RCC 7860 (cell line): ENCODE measurements at places on chromosomes 5 and 9.

DNA sequence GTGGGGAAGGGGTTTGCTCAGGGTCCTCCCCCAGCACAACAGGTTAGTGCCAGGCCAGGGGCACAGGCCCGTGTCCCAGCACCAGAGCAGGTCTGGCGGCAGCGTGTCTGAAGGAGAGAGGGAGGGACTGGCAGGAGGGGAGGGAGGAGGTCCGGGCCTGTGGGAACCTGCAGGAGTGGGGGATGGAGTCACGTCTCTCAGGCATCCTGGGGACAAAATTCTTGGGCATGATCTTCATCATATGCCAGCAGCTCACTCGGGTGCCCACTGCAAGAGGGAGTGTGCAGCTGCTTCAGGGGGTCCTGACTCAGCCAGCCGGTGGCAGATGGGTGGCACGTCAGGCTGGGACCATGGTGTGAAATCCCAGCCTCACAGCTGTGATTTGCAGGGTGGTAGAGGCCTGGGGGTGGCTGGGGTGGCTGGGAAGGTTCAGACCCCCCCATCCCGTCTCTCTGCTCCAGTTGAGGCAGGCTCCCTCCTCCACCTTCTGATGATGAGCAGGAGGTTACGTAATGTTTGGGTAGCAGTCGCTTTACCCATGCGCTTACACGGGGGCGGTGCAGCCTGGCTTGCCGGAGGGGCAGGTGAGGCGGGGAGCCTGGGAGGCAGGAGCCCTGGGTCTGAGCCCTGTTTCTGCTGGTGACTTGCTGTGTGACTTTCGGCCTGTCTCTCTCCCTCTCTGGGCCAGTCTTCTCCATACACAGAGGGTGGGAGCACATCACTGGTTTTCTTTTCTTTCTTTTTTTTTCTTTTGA is 40.5 kb downstream of the NCS1 start:
- DNase-seq: no peak

DNA sequence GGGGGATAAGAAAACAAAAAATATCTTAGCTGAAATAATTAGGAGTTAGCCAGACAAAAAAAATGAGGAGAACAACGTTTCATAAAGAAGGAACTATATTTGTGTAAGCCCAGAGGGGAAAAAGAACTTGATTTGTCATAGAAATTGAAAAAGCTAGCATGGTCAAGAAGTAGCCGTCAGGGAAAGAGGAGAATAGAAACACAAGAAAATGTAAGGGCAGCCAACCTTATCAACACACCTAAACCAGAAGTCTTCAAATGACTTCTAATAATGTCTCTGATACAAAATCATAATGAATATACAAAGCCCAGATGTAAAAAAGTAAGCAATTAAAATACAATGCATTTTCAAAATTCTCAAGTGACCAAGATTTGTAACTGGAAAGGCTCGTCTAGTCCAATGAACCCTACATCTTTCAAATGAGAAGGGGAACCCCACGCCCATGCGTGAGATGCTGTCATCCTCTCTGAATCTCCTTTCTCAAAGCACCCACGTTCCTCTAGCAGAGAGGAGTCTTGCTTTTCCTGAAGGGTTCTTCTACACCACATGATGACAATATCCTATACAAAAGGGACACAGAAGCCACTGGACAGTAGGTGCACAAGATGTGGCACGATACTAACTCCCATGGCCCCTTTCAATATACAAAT is 103.7 kb downstream of the ARL15 start:
- no peak for DNase-seq

DNA sequence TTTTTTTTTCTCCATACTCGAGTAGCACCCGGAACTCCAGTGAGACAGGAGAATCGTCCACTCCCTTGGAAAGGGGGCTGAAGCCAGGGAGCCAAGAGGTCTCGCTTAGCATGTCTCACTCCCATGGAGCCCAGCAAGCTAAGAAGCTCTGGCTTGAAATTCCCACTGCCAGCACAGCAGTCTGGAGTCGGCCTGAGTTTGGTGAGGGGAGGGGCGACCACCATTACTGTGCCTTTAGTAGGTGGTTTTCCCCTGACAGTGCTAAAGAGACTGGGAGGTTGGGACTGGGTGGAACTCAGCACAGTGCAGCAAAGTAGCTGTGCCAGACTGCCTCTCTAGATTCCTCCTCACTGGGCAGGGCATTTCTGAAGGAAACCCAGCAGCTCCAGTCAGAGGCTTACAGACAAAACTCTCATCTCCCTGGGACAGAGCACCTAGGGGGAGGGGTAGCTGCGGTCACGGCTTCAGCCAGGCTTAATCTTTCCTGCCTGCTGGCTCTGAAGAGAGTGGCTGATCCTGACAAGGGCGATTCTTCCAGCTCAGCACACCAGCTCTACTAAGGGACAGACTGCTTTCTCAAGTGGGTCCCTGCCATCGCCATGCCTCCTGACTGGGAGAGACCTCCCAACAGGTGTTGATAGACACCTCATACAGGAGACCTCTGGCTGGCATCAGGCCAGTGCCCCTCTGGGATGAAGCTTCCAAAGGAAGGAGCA is 414.5 kb upstream of the ZNF608 start:
- no peak for DNase-seq

GRCh38 chr5:142360051-142360498 is 35.3 kb upstream of the SPRY4 start:
- DNase-seq: no peak

- no peak for DNase-seq
Measured at GRCh38 chr5:79011219-79011836, 26.2 kb upstream of the ARSB start.

- no peak for DNase-seq
Measured at GRCh38 chr9:89474939-89475338, 23.0 kb downstream of the SEMA4D start.

DNA sequence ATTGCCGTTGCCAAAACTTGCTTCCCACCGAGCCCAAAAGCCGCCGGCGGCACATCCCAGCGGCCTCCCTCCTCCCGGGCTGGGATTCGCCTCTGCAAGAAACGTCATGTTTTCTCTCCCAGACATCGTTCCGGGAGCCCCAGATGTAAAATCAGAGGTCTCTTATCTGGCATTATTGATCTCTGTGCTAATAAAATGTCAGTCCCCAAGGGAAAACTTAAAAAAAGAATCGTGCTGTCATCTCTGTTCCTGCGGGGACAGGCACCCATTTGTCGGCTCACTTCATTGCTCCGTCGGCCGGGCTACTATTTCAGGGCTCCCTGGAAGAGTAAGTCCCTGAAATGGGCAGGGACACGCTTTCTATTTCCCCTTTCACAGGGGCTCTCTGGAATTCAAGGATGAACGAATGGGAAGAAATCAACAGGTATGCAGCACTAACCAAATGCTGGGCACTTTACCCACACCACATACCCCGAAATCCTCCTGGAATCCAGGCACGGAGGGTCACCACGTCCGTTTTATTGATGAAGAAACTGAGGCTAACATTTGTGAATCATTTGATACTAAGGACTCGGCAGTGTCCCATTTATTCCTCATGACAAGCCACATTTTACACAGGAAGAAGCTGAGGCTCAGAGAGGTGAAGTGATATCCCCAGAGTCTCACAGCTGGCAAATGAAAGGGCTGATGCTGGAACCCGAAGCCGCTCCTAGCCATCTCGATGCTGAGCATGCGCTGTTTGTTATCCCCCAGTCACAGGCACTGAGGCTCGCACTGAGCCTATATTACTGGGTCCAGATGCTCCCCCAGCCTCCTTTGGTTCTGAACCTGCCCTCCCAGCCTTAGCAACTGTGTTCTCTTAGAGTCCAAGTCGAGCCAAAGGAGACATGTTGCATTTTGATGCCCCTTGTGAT is 35.7 kb upstream of the MSX2 start:
- no peak for DNase-seq

DNA sequence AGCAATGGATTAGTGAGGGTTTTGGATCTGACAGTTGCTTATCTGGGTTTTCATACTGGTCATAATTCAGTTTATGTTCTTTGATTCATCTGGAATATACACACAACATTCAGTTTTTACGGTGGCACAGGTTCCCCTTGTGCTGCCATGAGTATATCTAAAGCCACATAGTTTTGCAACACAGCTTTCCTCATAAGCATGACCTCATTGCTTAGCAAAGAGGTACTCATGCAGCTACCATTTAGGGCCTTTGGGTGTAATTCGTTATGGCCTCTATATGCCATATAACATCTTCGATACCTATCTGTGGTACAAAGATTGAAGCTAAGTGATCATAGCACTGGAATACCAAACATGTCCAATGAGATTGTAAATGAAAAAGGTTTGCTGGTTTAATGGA is 2.9 kb upstream of the RBM22 start:
- DNase-seq: no peak

GRCh38 chr5:14295610-14296009 is 152.5 kb downstream of the TRIO start:
- no peak for DNase-seq

GRCh38 chr5:151214614-151215545 is 9.0 kb downstream of the CCDC69 start:
- no peak for DNase-seq

DNA sequence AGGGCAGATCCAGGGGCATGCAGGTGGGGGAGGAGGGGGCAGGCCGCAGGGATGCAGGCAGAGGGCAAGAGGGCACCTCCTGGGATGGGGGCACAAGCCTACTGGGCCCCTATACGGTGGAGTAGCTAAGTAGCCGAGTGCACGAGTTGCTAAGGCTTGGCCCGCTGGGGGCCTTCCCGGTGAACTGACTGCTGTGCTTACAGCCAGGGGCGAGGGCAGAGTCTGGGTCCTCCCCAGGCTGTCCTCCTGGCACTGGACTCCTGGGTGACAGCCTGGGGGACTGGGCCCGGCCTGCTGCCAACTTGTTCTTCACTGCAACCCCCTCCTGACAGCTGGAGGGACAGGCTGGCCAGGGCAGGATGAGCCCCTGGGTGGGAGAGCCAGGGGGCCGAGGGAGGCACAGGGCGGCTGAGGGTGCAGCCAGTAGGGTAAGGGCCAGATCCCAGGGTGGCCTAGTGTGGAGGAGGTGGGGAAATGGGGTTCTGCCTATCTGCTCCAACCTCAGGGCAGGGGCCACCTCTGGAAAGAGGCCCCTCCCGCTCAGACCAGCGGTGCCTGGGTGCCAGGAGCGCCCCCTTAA is 1.7 kb upstream of the EGFL7 start:
- no peak for DNase-seq

GRCh38 chr5:5756762-5757161 is 334.3 kb downstream of the ICE1 start:
- DNase-seq: no peak

- peak; percentile 54 for DNase-seq
Measured at GRCh38 chr5:30040488-30041118, 1152.9 kb upstream of the CDH6 start.

DNA sequence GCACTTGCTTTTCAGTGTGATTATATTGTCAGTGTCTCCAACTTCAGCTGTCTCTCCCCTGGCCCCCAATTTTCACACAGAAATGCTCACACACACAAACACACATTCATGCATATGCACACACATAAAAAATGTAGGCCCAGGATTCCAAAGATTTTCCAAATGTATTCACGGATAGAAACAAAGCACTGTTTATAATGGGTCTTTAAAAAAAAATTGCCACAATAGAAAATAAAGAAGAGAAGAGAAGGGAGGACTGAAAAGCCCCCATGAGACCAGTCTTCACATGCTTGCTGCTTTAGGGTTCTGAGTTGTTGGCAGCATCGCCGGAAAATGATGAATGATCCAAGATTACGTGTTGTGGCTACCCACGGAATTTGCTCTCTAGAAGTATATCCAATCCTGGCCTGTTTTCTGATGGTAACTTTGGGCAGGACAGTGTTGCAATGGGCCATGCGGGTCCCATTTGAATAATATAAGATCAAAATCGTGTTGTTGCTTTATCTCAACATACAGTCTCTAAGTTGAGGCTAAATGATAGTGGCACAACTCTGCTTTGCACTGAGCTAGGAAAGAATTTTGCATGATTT is 36.2 kb upstream of the ACO1 start:
- no peak for DNase-seq

DNA sequence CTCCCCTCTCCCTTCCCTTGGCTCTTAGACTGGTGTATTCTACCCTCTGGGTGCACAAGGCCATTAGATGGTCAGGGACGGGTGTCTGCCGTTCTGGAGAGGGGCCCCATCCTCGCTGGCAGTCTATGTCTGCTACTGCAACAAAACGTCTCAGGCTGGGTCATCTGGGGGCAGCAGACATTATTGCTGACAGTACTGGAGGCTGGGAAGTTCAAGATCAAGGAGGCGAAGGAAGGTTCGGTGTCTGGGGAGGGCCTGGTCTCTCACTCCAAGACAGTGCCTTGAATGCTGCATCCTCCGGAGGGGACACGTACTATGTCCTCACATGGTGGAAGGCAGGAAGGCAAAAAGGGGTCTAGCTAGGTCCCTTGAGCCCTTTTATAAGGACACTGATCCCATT is 93.4 kb upstream of the COL5A1 start:
- DNase-seq: no peak

DNA sequence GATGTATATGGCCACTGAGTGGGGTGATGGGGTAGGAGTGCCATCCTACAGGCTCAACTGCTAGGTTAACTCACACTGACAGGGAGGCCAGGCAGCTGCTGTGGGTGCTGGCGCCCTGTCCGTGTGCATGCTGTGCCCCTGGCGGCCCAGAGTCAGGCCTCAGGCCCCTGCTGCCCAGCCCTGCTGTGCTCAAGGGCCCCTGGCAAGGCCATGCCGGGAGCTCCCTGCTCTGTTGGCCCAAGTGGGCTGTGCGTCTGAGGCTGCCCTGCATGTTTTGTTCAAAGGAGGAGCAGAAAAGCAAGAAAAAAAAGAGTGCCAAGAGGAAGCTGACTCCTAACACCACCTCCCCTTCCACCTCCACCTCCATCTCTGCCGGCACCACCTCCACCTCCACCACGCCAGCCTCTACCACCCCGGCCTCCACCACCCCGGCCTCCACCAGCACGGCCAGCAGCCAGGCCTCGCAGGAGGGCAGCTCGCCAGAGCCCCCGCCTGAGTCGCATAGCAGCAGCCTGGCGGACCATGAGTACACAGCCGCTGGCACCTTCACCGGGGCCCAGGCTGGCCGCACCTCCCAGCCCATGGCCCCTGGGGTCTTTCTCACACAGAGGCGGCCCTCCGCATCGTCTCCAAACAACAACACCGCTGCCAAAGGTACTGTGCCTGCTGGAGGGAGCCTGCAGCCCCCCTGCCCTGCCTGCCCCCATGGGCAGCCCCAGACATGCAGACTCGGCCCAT is 100.1 kb downstream of the PHF2 start:
- DNase-seq: no peak

- DNase-seq: peak; percentile 43
Measured at GRCh38 chr5:38446029-38446522, 110.4 kb downstream of the LIFR start.

DNA sequence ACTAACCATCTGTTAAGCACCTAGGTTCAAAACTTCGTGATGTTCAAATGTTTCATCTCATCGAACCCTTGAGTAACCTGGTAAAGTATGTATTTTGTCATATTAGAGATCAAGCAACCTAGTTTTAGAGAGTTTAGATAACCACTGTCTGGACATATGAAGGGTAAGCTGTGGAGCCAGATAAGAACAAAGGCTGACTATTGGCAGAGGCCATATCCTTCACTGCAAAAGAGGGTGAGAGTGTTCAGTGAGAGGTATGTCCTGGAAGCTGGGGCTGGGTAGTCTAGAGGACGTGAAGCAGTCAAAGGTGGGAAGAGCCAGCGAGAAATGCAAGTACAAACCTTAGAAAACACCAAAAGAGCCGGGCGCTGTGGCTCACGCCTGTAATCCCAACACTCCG is 573.1 kb upstream of the KLF4 start:
- no peak for DNase-seq

- DNase-seq: no peak
Measured at GRCh38 chr5:178069909-178070308, 43.4 kb upstream of the N4BP3 start.

GRCh38 chr5:136811551-136811950 is 446.2 kb upstream of the TRPC7 start:
- DNase-seq: peak; percentile 84

GRCh38 chr9:36214571-36214970 is 23.9 kb downstream of the CLTA start:
- DNase-seq: no peak
